ENCODE measurements at places on chromosomes 12 and 14. TPM values are rescaled to one million over a fixed set of nuclear protein-coding genes. Genes with fewer than 3 reads are reported as not detected.

The MGP gene
- total RNA-seq, result 8.0 TPM

The ADGRD1 gene
- 10.2 TPM for total RNA-seq

The AMN gene
- 0.18 TPM for total RNA-seq

The GLS2 gene
- total RNA-seq, result not detected

The DENND5B gene
- total RNA-seq, result 6.7 TPM

The TAS2R31 gene
- total RNA-seq, result 2.4 TPM

The RESF1 gene
- 15.3 TPM for total RNA-seq

The PPM1H gene
- total RNA-seq, result 0.92 TPM

The RIPK3 gene
- total RNA-seq, result 2.5 TPM

The OR4L1 gene
- total RNA-seq, result not detected

The AKAP5 gene
- total RNA-seq, result 0.74 TPM

The SLC4A8 gene
- total RNA-seq, result 0.28 TPM

The OTX2 gene
- not detected for total RNA-seq

All from smooth muscle cell of bladder (primary cell).